AG04450 (cell line): ENCODE measurements at places on chromosomes 2 and 18. TPM values are rescaled to one million over a fixed set of nuclear protein-coding genes. Genes with fewer than 3 reads are reported as not detected.

GRCh38 chr2:190628591-190629319 lies 20.1 kb upstream of the NAB1 start:
- DNase-seq: no peak

DNA sequence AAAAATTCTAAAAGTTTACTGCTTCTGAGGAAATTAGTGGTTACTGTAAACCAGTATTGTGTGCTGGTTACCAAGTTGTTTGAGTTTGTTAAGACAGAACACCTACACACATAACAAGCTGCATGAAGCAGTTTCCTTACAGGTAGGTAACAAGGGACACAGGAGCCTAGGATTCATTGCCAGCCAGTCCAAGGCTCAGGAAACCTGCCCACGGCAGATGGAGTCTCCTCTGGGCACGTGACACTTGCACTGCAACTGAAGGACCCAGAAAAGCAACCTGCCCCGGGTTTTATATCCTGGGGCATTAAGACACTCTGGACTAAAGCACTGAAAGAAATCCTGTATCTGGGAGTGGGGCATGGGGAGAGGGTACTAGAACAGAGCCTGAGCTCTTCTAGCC lies 639.3 kb downstream of the ADCYAP1 start:
- no peak for DNase-seq

GRCh38 chr2:200625958-200626363 lies 40.1 kb downstream of the AOX1 start:
- DNase-seq: no peak

- no peak for DNase-seq
Observed at GRCh38 chr2:48059975-48060374, 153.7 kb upstream of the FBXO11 start.

GRCh38 chr18:32454593-32454992 lies 16.1 kb downstream of the GAREM1 start:
- no peak for DNase-seq

- no peak for DNase-seq
Observed at GRCh38 chr2:114010001-114010400, 120.1 kb downstream of the ACTR3 start.

GRCh38 chr18:68387246-68387645 lies 327.7 kb downstream of the TMX3 start:
- DNase-seq: no peak

DNA sequence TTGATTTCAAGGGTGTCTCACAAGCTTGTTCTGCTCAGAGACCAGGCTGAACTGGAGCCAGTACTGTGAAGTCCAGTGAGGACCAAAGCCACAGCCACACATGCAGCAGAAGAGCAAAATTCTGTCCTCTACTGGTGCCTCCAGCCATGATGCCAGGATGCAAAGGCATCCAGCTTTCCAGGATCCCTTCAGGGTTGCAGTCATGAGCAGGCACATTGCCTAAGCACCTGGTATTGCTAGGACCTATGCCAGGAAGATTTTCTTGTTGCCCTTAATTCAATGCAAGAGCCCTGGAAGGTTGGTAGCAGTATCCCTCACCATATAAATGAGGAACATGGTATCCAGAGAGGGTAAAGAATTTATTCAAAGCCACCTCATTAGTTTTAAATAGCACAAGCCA lies 78.9 kb upstream of the CYRIA start:
- DNase-seq: no peak

Gene SPOPL
- polyA plus RNA-seq: 10.1 and 13.1 TPM in 2 replicates

Gene FAM98A
- polyA plus RNA-seq: 145 and 156 TPM in 2 replicates

Gene PROC
- not detected in 2 replicates for polyA plus RNA-seq

Gene BMP10
- polyA plus RNA-seq: not detected in 2 replicates

Gene HOXD9
- not detected in 2 replicates for polyA plus RNA-seq

Gene C2orf69
- 4.3 and 7.0 TPM in 2 replicates for polyA plus RNA-seq

Gene HS1BP3
- polyA plus RNA-seq: 14.2 and 16.1 TPM in 2 replicates
